ENCODE measurements at places on chromosomes 4 and X. TPM values are rescaled to one million over a fixed set of nuclear protein-coding genes. Genes with fewer than 3 reads are reported as not detected.

Gene VSIG4
- not detected for total RNA-seq

Gene SUPT20HL2
- total RNA-seq = not detected

Gene GTPBP6
- 69.0 TPM for total RNA-seq

Gene MAGEA3
- total RNA-seq = not detected

Gene GLRA2
- total RNA-seq = not detected

Gene PNMA3
- 6.3 TPM for total RNA-seq

Gene HS3ST1
- not detected for total RNA-seq

Gene RAB9A
- total RNA-seq = 34.0 TPM

Gene LIMCH1
- total RNA-seq = not detected

Gene PNMA6A
- total RNA-seq = 0.52 TPM

Gene UBA6
- total RNA-seq = 54.8 TPM

Gene PPBP
- total RNA-seq = 1,001 TPM

Gene POLA1
- total RNA-seq = 8.7 TPM

Gene CT83
- total RNA-seq = not detected

Gene ZBTB49
- total RNA-seq = 7.4 TPM

Gene PAGE2B
- total RNA-seq = not detected

Gene HHIP
- total RNA-seq = not detected

Gene GPRASP3
- total RNA-seq = 3.4 TPM

Gene RWDD4
- 18.2 TPM for total RNA-seq

Gene XKRX
- 0.30 TPM for total RNA-seq

Gene GAB3
- total RNA-seq = 17.7 TPM

Gene CENPVL1
- not detected for total RNA-seq

Gene VCX
- not detected for total RNA-seq

Gene AFF2
- total RNA-seq = 0.31 TPM

Gene TENM3
- total RNA-seq = not detected

Gene COX7B2
- total RNA-seq = not detected

Gene CTAG1B
- total RNA-seq = not detected

Gene RUFY3
- 33.0 TPM for total RNA-seq

Gene IL21
- total RNA-seq = 0.91 TPM

Gene SCOC
- 9.7 TPM for total RNA-seq

Gene PTTG2
- 1.5 TPM for total RNA-seq

Gene EGF
- 0.30 TPM for total RNA-seq

Gene EPHA5
- not detected for total RNA-seq

Gene CXCL6
- not detected for total RNA-seq

Gene ARMCX2
- total RNA-seq = 1.4 TPM

Gene SUPT20HL1
- total RNA-seq = not detected

Gene ARHGAP36
- total RNA-seq = not detected

Gene MAGED4B
- total RNA-seq = 5.4 TPM

Gene HEPH
- not detected for total RNA-seq

Gene GLA
- total RNA-seq = 26.6 TPM

Gene FGFR3
- 0.12 TPM for total RNA-seq

Gene SCRG1
- total RNA-seq = not detected

Gene FOXO4
- 40.1 TPM for total RNA-seq

Gene MGARP
- not detected for total RNA-seq

Gene ARMCX4
- total RNA-seq = 9.9 TPM

Gene DUX4
- total RNA-seq = not detected

Gene MAGEE1
- total RNA-seq = 9.1 TPM

Gene PPP2R2C
- not detected for total RNA-seq

Gene SLC16A2
- 0.10 TPM for total RNA-seq

All from T-helper 17 cell (primary cell).